ENCODE measurements at places on chromosomes 6 and 20.

GRCh38 chr6:99611148-99611547 lies 4.5 kb downstream of the PRDM13 start:
- peak; percentile 56 for DNase-seq

- no peak for DNase-seq
These were observed 14.3 kb upstream of the FAM135A start for GRCh38 chr6:70398783-70399728.

DNA sequence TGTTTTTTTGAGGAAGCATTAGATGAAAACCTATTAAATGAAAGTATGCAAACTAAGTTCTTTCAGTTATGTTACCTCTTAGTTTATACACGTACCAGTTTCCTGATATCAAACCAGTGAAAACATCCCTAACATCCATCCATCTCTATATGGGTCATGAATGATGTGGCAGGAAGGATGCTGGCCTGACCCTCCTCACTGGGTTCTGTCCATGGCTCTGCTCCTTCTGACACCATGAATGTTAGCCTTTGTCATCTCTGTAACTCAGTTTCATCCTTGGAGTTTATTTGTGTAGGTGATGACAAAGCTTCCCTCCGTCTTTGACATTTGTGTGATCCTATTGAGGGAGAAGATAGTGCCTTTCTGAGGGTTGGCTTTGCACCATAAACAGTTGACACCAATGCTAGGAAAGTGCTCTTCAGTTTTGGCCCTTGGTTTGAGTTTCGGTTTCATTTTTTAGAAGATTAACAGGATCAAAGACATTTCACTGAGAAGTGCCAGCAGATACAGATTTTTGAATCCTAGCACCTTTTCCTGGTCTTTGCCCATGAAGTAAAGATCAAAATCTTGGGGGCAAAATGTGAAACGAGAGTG lies 72.0 kb upstream of the SCGN start:
- no peak for DNase-seq

GRCh38 chr6:137976430-137976829 lies 109.4 kb downstream of the TNFAIP3 start:
- DNase-seq = no peak

DNA sequence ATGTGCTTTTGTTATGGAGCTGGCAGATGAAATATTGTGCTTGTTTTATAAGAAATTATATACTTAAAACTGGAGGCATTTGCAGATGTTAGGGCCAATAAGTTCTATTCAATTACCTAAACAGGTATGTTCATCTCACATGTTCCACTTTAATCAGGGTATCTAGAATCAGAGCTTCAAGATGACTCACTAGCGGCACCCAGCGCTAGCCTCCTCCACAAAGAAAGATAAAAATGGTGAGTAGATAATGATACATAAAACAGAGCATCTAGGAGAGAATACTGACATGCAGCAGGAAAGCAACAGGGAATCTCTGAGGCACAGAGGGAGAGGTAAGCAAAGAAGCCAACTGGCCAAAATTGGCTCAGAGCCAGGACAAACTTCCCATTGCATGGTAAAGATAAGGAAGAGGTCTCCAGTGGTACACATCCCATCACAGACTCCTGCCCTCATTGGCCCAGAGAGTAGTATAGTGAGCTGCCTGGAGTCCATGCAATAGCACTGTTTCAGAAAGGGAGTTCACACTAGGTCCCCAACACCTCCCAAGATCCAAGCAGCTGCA lies 200.7 kb upstream of the SPTLC3 start:
- no peak for DNase-seq

GRCh38 chr20:39358052-39358451 lies 395.9 kb downstream of the DHX35 start:
- no peak for DNase-seq

- DNase-seq = no peak
These were observed 46.9 kb downstream of the UST start for GRCh38 chr6:148793721-148794120.

- DNase-seq = no peak
These were observed 53.6 kb downstream of the HDDC2 start for GRCh38 chr6:125248136-125248535.

DNA sequence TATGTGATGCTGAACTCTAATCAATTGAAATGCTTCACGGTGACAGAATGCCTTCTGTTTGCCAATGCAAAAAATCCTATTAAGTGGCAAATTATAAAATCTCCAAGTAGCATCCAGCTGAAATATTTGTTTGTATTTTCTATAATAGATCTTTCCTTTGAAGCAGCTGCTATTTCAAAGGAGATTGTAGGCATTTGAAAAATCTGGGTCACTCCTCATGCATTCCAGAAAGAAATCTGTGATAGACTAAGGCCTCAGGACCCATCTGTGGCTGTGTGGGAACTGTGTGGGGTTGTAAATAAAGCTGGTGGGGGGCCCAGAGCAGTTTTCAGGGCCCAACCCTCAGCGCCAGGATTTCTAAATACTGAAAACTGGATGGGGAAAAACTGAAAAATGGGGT lies 216.9 kb upstream of the ARG1 start:
- no peak for DNase-seq

- no peak for DNase-seq
These were observed 1.3 kb upstream of the CDKN1A start for GRCh38 chr6:36677059-36677749.

GRCh38 chr20:8005575-8006366 lies 13.8 kb downstream of the TMX4 start:
- DNase-seq = no peak

GRCh38 chr6:162871966-162872365 lies 144.2 kb downstream of the PACRG start:
- DNase-seq = no peak

DNA sequence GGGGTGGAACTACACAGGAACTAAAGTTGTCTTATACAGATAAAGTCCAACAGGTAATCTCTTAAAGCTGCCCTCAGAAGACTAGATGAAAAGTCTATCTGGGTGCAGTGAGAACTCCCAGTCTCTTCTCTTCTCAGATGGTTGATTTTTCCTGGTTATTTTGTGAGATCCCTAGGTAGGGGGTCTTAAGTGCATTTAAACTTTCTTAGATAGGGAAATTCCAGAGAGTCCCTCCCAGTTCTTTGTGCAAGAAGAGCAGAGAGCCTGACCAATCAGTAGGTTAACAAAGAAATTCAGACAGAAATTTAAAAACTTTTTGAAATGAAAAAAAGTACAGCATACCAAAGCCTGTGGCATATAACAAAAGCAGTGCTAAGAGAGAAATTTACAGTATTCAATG lies 2.0 kb upstream of the GABRR2 start:
- no peak for DNase-seq

DNA sequence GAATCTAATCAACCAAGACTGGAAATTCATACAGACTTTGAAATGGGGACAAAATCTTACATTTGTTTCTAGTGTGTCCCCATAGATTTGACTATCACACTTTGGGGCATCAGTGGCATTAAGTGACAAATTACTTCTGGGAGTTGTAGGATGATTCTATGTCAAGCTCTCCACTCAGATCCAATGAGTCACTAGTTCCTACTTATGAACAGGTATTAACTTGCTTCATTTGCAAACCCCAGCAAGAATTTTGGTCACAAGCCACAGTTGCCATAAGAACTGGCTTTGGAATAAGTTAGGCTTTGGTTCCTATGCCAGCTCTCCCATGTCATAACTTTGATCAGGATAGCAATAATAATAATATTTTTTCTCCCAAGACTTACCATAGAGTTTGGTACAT lies 77.6 kb upstream of the PTPRK start:
- no peak for DNase-seq

GRCh38 chr20:61373956-61374545 lies 122.0 kb downstream of the CDH4 start:
- no peak for DNase-seq

DNA sequence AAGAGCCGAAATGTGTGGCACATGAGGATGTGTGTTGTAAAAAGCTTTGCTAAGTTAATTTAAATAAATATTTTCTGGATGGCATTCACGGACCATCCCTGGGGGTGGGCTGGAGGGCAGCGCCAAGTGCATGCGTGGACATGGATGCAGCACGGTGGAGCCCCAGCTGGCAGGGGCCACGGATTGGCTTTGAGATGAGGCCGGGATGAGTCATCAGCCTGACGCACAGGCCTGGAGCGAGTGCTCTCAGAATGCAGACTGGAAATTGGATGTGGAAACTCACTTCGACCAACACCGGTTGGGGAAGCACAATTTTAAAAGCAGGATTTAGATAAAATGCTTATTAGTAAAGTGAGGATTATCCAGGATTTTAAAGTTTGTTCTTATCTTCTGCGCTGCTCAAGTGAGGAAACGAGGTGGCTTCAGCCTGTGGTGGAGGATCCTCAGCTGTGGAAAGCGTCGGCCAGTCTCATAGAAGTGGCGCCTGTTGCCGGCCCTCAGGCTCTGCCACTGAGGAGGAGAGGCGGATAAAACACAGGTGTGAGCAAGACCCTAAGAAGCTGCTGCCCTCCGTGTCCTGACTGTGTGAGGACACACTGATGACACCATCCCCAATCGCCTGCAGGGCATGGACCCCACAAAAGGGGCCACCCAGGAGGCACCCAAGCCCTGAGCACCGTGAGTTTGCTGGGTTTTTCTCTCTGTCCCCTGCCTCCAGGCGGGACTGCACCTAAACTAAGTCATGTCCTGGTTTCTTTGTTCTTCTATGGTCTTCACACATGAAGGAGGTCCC lies 279.7 kb downstream of the CDH4 start:
- DNase-seq = no peak

DNA sequence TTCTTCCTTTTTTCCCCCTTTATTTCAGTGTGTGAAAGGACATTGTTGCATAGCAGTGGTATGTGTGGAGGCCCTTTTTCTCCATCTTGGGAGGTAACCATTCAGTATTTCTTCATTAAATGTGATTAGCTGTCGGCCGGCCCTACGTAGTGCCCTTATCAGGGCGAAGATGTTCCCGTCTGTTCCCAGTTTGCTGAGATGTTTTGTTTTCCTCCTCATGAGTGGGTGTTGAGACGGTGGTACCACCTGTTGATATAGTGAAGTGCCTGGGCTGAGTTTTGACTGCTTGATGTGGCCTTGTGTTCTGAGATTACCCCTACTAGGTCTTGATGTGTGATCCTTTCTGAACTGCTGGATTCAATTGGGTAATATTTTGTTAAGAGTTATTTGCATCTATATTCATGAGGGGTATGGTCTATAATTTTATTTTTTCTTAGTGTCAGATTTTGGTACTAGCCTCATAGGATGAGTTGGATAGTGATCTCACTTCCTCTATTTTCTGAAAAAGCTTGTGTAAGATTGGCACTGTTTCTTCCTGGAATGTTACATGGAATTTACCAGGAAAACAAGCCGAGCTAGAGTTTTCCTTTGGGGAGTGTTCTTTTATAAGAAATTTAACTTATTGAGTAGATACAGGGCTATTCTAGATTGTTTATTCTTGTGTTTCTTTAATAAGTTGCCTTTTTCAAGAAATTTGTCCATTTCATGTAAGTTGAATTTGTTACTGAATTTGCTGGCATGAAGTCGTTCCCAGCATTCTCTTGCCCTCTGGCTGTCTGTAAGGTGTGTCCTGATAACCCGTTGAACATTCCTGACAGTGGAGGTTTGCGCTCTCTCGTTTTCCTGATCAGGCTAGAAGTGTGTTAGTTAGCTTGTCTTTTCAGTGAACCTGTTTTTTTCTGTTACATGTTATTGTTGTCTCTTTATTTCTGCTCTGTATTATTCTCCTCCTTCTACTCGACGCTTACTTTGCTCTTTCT lies 4.3 kb downstream of the MTG2 start:
- DNase-seq = peak; percentile 13

GRCh38 chr6:29961966-29962365 lies 19.6 kb downstream of the HLA-A start:
- DNase-seq = no peak

GRCh38 chr6:144478483-144478882 lies 193.3 kb downstream of the UTRN start:
- no peak for DNase-seq

DNA sequence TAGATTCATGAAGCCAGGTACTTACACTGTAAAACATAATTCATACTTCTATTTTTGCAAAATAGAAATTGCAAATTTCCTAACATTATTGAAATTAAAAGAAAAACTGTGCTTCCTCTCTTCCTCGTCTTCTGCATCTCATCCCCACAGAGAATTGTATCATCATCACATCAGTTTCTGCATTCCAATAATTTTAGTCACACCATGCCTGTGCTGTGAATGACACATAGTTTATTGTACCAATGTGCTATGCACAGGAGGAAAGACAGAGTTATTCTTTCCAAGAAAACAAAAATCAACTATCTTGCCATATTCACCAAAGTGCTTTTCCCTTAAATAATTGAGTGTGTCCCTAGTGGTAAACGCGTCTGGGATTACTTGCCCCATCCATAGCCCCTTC lies 38.1 kb upstream of the FAM135A start:
- DNase-seq = no peak

DNA sequence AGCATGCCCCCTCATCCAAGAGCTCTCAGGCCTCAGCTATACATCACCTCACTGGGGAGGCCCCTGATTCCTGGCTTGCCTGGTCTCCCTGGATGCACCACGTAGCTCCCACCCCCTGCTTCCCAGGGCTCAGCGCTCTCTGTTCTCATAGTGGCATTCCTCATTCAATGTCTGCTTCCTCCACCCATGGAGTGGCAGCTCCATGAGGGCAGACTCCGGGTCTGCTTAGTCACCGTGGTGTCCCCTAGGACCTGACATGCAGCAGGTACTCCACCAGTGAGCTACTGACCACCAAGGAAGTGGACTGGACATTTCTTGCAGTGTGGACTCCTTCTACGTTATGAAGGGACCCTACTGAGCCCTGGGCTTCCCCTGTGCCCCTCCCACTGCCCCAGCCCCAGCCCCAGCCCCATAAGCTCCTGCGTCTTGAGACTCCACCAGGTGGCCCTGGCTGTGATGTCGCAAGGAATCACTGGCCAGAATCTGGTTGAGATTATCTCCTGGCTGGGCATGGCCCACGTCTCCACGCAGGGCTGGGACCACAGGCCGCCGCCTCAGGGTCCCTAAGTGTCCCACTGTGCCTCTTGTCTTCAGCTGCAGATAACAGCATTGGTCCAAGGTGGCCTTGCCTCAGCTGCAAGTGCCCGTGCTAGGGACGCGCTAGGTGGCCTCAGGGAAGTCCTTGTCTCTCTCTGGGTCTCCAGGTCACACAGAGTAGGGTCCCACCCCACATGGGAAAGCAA lies 26.7 kb downstream of the CEBPB start:
- DNase-seq = no peak

DNA sequence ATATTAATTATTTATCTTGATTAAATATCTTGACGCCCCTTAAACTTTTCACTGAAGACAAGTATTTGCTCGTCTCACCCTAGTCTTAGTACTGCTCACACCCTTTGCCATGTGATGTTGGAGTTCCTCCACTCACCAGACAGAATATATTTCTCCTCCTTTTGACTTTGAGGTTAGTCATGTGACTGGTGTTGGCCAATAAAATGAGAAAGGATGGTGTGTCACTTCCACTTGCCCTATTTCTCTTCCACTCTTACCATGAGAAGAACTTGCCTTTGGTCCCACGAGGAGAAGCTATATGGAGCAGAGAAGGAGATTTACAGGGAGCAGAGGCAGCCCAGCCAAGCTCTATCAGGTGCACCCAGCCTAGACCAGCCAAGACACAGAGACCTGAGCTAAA lies 64.9 kb upstream of the TAB2 start:
- DNase-seq = no peak

- DNase-seq = no peak
These were observed 4.1 kb downstream of the LINC00237 start for GRCh38 chr20:21101932-21102575.
